ENCODE measurements at places on chromosomes 6 and 20.

DNA sequence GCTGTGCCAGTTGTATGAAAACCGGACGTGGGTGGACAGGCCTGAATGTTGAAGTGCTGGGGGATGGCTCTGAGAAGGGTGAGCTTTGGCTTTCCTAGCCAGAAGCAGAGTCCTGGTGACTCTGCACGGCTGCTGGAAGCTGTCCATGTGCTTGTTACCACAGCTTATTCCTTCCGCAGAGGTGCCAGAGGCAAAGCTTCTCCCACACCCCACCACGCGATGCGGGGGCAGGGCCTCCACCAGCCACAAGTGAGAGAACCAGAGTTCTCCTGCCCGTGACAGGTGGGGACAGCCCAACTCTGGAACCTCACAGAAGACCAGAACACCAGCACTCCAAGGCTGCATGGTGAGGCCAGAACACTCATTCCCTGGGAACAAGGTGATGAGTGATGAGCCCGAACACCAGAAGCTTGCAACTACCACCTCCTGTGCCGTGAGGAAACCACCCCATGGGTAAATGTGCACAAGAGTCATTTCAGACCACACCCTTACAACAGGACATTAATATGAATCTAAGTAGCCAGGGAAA is 36.7 kb downstream of the JAG1 start:
- DNase-seq: no peak

- DNase-seq: no peak
Observed at GRCh38 chr6:43304361-43304760, 4.3 kb downstream of the CRIP3 start.

DNA sequence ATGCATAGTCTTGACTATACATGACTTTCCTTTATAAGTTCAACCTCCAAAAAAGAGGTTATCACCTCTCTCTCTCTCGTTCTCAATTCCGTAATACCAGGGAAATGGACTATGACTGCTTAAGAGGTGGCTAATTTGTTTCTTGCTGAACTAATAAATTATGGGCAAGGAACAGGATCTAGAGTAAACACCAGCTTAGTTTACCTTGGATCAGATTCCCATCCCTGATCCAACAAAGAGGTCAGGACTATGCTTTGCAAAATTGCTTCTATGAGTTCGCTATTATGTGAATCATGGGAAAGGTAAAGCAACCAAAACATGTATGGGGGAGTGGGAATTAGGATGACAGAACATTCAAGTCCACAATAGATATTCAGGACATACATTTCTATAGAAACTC is 630.7 kb downstream of the HACE1 start:
- no peak for DNase-seq

DNA sequence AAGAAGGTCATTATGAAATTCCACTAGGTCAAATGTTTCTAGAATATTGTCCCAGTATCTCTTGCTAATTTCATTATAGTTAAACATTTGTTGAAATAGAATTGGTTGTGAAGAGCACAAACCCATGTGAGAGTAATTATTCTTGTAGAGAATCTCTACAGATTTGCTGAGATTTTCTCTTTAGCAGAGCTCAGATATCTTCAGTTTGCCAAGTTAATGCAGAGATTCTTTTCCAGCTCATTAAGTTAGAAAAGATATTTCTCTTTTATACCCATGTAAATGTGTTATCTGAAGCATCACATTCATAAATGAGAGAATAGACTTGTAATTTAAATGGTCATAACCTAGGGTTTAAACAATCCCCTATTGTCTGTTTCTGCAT is 232.0 kb upstream of the TAB2 start:
- DNase-seq: no peak

DNA sequence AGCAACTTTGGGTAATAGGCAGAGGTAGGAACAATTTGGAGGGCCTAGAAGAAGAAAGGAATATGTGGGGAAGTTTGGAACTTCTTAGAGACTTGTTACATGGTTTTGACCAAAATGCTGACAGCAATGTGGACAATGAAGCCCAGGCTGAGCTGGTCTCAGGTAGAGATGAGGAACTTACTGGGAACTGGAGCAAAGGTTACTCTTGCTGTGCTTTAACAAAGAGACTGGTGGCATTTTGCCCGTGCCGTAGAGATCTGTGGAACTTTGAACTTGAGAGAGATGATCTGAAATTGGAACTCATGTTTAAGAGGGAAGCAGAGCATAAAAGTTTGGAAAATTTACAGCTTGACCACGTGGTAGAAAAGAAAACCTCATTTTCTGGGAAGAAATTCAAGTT is 28.3 kb upstream of the TMEM200A start:
- DNase-seq: no peak

DNA sequence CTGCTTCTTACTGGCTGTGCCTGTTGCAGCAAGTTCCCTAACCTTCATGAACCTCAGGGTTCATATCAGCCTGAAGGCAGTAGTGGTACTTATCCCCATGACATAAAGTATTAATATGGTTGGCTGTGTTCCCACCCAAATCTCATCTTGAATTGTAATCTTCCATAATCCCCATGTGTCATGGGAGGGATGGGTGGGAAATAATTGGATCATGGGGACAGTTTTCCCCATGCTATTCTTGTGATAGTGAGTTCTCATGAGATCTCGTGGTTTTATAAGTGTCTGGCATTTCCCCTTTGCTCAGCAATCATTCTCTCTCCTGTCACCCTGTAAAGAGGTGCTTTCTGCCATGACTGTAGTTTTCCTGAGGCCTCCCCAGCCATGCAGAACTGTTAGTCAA is 61.8 kb downstream of the FAM229B start:
- DNase-seq: no peak

- DNase-seq: no peak
Observed at GRCh38 chr6:148835920-148836441, 89.2 kb downstream of the UST start.

DNA sequence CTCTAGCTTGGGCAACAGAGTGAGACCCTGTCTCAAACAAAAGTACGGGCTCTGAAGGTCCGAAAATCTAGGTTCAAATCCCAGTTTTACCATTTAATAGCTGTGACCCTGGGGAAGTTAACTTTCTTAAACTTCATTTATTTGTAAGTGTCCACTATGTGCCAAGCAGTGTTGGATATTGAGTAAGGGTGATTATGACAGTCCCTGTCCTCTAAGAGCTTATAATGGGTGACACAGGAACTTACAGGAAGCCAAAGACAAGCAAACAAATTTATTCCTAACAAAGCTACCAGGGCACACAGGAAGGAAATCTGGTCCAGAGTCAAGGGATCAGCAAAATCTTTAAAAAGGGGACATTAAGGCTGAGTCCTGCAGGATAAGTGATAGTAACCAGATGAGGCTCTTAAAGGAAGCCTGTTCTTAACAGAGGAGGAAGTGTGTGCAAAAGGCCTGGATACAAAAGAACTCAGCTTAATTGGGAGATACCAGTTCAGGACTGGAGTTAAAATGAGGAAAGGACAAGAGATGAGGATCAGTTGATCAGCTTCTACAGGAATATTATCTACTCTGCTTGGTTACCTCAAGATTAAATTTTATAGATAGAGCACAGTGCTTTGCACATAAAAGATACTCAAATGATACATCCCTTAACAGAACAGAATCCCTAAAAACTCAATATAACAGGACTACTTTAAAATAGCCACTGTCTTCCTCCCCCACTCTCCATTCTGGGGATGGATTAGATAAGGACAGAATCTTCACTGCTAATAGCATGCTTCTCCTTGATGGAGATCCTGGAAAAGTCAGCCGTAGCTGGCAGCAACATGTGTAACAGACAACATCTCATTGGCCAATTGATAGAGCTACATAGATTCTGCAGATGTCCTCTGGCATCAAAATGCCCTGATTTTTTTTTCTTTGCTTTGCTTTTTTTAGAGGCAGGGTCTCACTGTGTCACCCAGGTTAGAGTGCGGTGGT is 6.1 kb downstream of the SNX3 start:
- no peak for DNase-seq

GRCh38 chr6:64266351-64266821 is 630.8 kb downstream of the PHF3 start:
- no peak for DNase-seq

DNA sequence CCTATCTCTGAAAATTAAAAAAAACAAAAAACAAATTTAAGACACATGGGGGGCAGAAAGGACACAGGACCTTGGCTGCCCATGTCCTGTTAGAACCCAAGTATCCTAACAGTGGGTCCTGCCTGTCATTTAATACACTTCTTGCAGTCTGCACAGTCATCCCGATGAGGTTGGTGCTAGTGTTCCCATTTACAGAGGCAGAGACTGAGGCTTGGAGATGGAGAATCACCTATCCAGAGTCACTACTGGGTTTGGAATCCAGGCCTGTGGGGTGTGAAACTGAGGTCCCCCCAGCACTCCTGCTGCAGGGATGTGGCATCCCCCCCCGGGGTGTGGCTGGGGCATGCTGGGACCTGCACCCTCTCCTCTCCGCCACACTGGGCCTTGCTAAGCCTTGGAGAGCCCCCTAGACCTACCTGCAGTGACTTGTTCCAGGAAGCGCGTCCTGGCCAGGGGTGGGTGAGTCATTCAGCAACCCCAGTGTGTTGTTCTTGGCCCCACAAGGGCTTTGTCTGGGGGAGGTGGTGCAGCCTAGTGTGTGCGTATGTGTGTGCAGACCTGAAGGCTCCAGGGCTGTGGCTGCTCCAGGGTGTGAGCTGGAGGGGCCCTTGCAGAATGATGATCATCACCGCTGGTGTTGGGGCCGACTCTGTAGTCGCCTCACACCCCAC is 49.7 kb downstream of the BCAS4 start:
- DNase-seq: no peak

- no peak for DNase-seq
Observed at GRCh38 chr6:12126051-12126450, 113.9 kb downstream of the HIVEP1 start.

GRCh38 chr6:37490536-37491170 is 9.0 kb downstream of the CCDC167 start:
- no peak for DNase-seq

Data from hematopoietic multipotent progenitor cell treated with erythropoietin and hydrocortisone succinate and interleukin-3 and kit ligand, for 4 days (in vitro differentiated cells).